ENCODE measurements at places on chromosomes 3 and 15. TPM values are rescaled to one million over a fixed set of nuclear protein-coding genes. Genes with fewer than 3 reads are reported as not detected.

- no peak overlapping the region for H3K27ac ChIP-seq
- H3K4me1 ChIP-seq, result no peaks in the 10 kb centered on the region
- no peak for DNase-seq
- no peaks in the 10 kb centered on the region for H3K36me3 ChIP-seq
- H3K4me3 ChIP-seq, result no peak overlapping the region
Observed at GRCh38 chr15:53739651-53740050, 19.8 kb downstream of the WDR72 start.

DNA sequence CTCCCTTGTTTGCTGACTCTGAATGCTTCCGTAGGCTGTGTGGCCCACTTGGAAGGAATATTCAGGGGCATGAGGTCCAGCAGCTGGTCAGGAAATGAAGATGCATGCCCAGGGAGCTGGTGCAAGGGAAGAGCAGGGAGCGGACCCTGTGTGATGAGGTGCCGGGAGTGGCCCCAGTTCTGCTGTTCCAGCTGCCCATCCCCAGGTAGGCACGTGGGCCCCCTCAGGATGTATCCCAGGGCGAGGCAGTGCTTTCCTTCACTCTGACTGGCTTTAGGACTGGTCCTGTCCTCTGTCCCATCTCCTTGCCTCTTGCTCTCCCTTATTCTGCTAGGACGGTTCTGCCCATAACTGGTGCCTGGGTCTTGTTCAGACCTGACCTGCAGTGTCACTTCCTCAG lies 1.1 kb upstream of the FAM3D start:
- H3K27me3 ChIP-seq, result peaks cover 12% of the 10 kb centered on the region
- no peak overlapping the region for H3K4me3 ChIP-seq
- peak; percentile 51 for DNase-seq
- H3K27ac ChIP-seq, result no peak overlapping the region
- H3K4me1 ChIP-seq, result no peaks in the 10 kb centered on the region

DNA sequence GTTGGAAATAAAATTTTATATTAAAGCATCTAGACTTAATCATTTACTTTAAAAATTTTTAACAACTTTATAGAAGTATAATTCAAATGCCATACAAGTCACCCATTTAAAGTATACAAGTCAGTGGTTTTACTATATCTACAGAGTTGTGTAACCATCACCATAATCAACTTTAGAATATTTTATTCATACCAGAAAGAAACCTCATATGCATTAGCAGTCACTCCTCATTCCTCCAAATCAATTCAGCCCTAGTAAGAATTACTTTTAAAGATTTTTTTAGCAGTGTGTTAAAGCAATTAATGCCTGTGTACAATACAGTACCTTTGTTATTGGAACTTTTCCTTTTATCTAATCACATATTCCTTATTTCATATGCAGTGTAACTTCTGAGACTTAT lies 14.0 kb upstream of the TCAIM start:
- H3K27me3 ChIP-seq, result peaks cover 26% of the 10 kb centered on the region
- H3K4me1 ChIP-seq, result no peaks in the 10 kb centered on the region
- no peak for DNase-seq
- H3K27ac ChIP-seq, result no peak overlapping the region
- no peak overlapping the region for H3K4me3 ChIP-seq

DNA sequence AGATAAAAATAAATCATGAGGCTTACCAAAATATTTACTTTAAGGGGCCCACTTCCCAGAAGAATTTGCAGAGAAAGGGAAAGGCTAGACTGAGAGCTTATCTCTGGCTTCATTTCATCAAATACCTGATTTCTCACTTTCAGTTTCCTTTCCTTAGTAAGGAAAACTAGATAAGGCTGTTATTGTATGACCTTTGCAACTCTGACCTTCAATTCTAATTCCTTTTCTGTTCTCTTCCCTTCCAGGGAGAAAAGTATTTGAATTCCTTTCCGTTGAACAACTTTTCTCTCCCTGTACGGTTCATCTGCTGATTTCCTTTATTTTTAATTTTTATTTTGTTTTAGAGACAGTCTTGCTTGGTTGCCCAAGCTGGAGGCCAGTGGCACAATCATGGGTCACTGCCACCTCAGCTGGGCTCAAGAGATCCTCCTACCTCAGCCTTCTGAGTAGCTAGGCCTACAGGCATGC lies 7.1 kb upstream of the PXK start:
- no peak for DNase-seq
- H3K4me3 ChIP-seq, result no peak overlapping the region
- H3K36me3 ChIP-seq, result no peaks in the 10 kb centered on the region
- no peaks in the 10 kb centered on the region for H3K27me3 ChIP-seq
- H3K27ac ChIP-seq, result no peak overlapping the region
- peaks cover 9% of the 10 kb centered on the region for H3K4me1 ChIP-seq

DNA sequence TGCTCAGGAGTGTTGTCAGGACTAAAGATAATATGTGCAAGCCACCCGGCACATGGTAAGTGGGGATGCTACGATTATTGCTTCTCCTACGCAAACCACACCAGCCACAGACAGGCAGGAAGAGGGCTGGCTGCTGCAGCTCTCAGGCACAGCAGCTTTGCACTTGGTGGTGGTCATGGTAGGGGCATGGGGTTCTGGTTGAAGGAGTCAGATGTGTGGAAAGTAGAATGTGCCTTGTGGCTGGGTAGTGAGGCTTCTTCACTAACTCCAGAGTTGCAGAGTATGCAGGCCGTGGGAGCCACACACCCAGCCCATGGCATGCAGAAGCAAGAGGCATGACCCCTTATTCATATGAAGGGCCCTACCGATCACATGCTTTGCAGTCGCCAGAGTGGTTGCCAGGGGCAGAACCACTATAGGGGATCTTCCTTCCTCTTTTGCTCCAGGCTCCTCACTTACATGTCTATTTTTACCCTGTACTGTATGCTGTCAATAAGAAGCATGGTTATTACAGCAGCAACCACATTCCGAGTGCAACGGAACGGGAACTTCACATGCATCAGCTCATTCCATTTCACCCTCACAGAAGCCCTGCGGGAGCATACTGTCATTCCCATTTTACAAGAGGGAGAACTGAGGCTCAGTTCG lies 59.2 kb upstream of the HERC1 start:
- peaks cover 6% of the 10 kb centered on the region for H3K27me3 ChIP-seq
- peaks cover 64% of the 10 kb centered on the region for H3K4me1 ChIP-seq
- peak overlapping the region; percentile 36 for H3K27ac ChIP-seq
- H3K36me3 ChIP-seq, result no peaks in the 10 kb centered on the region
- peak overlapping the region; percentile 64 for H3K4me3 ChIP-seq
- DNase-seq, result peak; percentile 92

- no peaks in the 10 kb centered on the region for H3K4me1 ChIP-seq
- no peak overlapping the region for H3K27ac ChIP-seq
- no peaks in the 10 kb centered on the region for H3K36me3 ChIP-seq
- DNase-seq, result no peak
- no peak overlapping the region for H3K4me3 ChIP-seq
Observed at GRCh38 chr15:66953523-66954229, 111.7 kb upstream of the SMAD3 start.

Gene SLC28A2
- not detected for total RNA-seq
